NCI-H1092 (cell line): ENCODE measurements at places on chromosomes 2 and 18.

DNA sequence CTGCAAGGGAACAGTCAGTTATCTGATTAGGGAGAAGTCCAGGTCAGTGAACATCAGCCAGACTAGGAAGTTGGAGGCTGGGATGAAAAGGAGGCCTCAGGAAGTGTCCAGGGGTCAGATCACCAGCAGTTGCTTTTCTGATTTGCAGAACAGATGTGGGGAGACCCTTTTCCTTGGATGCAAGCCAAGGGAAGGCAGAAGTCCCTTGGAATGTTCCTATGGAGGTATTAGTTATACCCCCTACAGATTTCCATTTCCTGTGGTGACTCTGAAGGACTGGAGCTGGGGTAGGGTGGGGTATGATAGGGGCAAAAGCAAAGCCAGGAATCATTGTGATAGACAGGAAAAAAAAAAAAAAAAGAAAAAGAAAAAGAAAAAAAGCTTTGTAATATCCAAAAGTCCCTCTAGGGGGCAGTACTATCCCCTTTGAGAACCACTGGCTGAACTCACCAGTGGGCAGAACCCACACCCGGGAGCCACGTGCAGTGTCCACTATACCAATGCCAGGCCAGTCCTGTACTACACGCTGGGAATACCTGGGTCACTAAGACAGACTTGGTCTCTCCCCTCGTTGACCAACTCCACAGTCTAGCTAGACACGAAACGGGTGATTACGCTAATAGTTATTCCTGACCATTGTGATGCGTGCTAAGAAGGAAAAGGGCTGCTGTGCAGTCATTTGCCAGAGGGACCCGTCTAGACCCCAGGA lies 7.4 kb downstream of the DYSF start:
- DNase-seq: no peak

DNA sequence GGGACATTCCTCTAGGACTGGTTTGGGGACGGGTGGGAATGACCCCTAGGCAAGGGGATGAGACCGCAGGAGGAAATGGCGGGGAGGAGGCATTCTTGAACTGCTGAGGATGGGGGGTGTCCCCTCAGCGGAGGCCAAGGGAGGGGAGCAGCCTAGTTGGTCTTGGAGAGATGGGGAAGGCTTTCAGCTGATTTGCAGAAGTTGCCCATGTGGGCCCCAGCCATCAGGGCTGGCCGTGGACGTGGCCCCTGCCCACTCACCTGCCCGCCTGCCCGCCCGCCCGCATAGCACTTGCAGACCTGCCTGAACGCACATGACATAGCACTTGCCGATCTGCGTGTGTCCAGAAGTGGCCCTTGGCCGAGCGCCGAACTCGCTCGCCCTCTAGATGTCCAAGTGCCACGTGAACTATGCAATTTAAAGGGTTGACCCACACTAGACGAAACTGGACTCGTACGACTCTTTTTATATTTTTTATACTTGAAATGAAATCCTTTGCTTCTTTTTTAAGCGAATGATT lies 4.9 kb downstream of the INHBB start:
- no peak for DNase-seq

- no peak for DNase-seq
These were observed 110.7 kb downstream of the RTN4 start for GRCh38 chr2:54939446-54940118.

- peak; percentile 51 for DNase-seq
These were observed 77.4 kb downstream of the ABCA12 start for GRCh38 chr2:215060861-215061536.

- DNase-seq: no peak
These were observed 118.9 kb downstream of the PXDN start for GRCh38 chr2:1625281-1626001.

DNA sequence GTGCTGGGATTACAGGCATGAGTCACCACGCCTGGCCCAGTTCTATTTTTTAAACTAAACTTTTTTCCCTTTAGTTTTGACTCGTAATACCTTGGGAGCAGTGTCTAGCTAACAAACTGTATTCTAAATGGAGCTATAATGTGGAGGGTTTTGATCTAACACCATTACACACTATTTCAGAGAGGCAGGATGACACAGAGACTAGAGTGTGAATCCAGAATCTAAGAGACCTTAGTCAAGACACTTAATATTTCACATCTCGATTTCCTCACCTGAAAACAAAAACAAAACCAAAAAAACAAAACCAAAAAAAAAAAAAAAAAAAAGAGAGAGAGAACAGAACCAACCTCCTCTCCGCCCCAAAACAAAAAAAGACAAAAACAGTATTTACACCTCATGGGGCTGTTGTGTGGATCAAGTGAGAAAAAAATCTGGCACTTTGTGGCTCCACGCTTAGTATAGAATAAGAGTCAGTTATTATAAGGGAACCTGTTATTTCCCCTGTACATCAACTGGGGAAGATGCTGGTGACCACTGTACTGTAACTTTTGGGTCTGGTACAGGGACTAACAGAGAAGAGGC lies 31.3 kb downstream of the DARS1 start:
- DNase-seq: no peak

- no peak for DNase-seq
These were observed 112.8 kb downstream of the PRELID3A start for GRCh38 chr18:12520442-12520992.

DNA sequence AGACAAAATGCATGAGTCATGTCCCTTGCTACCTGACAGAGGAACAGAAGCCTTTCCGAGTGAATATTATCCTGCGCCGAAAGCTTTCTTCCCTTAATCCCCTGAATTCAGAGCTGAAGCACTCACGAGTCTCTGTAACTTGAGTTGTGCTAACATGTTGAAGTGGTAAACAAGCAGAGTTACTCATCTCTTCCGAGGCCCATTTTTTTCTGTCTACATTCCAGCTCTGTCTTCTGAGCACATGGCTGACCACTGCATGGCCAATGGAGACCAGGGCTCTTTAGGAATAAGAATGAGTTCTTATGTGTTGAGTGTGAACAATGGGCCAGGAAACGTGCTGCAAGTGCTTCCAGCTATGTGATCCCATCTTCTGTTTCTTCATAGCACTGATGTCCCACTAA lies 73.1 kb upstream of the PID1 start:
- DNase-seq: no peak

GRCh38 chr2:220442012-220442411 lies 814.6 kb downstream of the SLC4A3 start:
- DNase-seq: no peak

- DNase-seq: no peak
These were observed 713.6 kb upstream of the POU3F3 start for GRCh38 chr2:104140361-104140760.

GRCh38 chr2:191926671-191927070 lies 79.8 kb upstream of the CAVIN2 start:
- no peak for DNase-seq

DNA sequence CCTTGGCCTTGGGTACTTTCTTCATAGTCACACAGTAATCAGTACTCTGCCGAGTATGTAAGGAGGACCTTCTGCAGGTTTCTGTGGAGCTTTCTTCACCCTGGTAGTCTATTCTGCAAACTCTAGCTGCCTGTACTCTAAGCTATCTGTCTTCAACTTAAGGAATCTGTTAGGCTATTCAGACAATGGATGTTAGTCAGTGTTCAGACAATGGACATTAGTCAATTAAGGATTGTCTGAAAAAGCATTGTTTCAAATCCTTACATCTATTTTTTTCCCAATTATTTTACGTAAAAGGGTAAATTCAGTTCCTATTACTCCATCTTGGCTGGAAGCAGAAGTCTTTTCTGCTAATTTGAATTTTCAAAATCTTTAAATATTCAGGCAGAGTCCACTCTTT lies 75.7 kb downstream of the WDR7 start:
- DNase-seq: no peak

DNA sequence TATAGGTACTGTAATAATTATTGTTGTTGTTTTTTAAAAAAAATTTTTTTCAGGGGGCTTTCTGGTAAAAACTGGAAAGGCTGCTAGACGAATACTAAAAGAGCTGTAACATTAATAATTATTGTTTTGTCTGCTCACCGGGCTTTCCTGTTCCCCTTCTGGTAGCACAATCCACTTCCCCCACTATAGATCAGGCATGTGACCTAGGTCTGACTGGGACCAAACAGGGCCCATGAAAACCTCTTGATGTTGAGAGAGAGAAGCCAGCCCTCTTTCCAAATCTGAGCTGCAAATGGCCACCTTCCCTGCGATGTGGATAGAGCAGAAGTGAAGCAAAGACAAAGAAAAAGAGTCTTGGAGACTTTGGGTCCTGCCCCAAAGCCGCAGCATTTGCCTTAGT lies 23.4 kb downstream of the SH2D6 start:
- DNase-seq: no peak

- no peak for DNase-seq
These were observed 647 bp downstream of the PSME4 start for GRCh38 chr2:53969968-53970723.

- no peak for DNase-seq
These were observed 117.0 kb downstream of the DOCK10 start for GRCh38 chr2:224925061-224925809.

DNA sequence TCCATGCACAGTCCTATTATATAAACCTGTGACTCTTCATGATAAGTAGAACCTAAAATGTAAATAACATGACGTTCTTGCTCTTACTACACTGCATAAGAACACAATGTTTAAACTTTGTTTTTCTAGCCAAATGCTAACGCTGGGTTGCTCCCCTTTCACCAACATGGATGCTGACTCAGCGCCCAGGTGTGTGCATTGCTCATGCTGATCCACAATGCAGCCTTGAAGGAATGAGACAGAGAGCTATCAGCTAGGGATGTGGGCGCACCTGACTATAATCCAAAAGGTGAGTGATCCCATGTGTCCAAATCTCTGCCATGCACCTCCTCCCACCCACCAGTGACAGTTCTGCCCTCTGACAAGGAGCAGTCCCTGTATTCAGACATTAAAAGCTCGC lies 235.0 kb downstream of the IRS1 start:
- no peak for DNase-seq
